ENCODE measurements at places on chromosomes 2 and 18.

- no peak for DNase-seq
Measured at GRCh38 chr2:210561475-210561874, 5.1 kb downstream of the CPS1 start.

DNA sequence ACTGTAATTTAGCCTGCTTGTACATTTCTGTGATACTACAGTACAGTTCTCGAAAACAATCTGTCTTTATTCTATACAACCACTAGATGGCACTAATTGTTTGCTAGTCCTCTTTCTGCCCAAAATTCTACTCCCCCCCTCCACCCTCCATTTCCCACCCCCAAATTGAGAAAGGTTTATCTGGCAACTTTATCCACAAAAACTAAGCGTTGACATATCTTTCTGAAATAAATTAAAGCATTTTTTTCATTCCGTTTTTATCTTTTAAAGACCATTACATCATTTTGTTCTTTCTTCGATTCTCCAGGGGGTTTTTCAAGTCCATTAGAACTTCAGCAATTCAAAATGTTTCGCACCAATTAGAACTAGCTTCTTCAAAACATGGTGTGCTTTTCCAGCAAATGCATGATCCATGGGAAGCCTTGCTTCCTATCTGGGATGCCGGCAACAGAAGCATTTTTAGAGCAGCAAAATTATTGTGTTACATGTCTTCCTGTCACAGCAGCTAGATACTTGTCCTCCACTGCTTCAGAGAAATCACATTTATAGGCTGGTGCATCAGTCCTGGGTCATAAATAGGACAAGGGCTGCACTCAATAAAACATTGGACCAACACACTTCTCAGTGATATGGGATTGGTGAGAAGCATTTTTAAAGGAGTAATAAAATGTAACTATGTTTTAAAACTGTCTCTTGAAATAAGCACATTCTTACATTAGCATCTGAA lies 241.3 kb downstream of the PAX3 start:
- no peak for DNase-seq

DNA sequence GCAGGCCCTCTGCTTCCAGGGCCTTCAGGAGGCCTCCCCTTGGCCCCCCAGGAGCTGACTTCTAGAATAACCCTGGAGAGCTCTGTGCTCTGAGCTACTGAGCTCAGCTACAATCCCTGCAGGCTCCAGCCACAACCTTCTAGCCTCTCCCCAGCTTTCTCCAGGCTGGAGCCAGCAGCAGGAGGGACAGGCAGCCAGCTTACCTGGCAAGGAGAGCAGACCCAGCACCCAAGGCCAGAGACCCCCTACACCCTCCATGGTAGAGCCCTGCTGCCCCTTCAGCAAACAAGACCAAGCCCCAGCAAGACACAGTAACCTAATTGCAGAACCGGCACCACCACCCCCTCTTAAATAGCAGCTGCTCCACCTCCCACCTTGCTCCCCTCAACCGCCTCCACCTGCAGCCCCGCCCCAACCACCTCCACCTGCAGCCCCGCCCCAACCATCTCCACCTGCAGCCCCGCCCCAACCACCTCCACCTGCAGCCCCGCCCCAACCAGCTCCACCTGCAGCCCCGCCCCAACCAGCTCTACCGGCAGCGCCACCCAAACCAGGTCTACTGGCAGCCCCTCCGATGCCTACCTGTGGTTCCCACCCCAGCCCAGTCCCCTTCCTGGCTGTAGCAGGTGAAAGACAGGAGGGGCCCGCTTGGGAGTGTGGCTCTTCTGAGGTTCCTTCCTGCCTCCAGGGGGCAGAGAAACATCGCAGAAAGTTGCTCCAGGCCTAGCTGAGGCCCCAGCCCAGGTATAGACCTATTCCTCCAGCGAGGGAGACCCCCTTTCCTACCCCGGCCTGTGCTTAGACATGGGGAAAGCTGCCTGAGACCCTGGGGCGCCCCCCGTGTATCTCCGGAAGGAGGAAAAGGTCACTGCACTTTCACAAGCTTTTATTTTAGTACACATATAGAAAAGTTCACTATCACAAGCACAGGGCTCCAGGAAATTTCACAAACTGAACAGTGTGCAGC lies at the start of gene ASTL:
Gene ASTL (minus strand): TSS at position 324 of the 967 bp plus-strand sequence. CDS start 66 bp downstream, at position 258.
- peak; percentile 50 for DNase-seq

DNA sequence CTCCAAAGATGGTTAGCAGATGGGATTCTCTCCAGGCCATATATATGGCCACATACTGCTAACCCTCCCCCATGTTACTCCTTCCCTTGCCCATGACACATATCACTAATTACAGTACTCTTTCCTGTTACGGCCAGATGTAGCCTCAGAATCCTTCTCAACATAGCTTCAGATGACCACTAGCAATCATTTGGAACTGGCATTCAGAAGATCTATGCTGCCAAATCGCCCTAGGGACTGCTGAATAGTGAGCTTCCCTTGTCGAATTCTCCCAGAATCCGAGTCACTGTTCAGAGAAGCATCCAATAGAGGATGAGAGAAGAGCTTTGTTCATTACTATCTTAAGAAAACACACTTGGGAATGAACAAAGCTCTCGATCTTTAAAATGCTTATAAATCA lies 121.2 kb upstream of the TANK start:
- no peak for DNase-seq

- no peak for DNase-seq
Measured at GRCh38 chr2:142865924-142866323, 11.5 kb upstream of the KYNU start.

DNA sequence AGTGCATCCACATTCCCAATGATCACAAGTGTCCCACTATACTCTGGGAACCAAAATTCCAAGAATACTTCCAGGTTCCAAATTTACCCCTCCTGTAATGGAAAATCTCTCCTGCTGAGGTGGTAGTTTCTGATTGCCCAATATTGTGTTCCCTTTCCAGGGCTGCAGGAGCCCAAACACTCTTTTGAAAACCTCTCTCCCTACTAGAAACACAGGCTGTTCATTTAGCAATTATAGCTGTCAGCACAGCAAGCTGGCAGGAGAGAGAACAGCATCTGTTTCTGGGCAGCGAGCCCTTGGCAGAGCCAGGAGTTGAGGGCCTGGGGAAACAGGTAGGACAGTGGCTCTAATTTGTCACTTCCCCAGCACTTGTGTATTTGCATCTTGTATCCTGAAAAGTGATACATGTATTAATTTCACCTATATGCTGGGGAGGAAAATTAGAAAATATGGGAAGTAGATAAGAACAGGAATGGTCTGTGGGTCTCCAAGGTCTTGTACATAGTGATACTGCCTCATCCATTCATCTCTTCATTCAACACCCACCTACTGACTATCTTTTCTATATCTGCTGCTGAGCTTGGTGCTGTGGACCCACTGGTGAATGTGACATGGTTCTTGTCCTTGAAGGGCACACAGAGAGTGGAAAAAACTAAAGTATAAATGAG lies 16.9 kb upstream of the PAIP2B start:
- no peak for DNase-seq

DNA sequence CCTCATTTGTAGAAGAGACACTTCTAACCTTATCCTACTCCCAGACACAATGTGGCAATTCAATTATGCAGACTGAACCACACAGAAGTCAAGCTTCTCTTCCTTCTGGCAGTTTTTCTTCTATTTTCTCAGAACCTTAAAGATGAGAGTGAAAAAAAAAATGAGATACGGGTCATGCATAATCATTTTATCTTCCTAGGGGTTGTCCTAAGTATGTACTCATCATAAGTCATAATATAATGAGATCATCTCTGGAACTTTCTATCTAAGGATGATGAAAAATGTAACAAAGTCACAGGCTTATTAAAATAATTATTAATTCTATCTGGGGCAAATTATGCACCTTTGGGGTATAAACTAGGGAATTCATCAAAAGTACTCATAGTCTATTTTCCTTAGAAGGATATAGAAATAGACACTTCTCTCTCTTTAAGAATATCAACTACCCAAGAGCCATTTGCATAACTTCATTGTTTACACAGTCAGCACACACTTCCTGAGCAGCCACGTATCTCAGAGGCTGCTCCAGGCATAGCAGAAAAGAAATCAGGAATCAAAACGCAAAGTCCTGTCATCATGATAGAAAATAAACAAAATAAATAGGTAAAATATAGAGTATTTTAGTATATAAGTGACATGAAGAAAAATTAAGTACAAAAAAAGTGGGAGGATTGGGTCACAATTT lies 345.9 kb upstream of the SPHKAP start:
- no peak for DNase-seq

DNA sequence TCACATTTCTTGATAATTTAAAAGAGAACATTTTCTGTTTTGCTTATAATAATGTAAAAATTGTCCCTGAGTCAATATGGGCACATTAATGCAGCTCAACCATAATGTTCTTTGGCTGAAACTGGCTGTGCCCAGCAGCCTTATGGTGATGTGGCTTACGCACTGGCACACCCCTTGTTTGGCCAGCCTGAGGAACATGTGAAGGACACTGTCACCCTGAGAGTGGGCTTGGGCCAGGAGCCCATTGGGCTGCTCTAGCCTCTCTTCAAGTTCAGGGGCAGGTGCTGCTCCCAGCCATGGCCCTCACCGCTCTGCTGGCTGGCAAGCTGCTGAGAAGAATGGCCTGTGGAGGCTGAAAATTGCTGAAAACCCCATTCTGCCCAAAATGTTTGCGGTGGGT lies 37.5 kb downstream of the MRPL33 start:
- no peak for DNase-seq

- peak; percentile 17 for DNase-seq
Measured at GRCh38 chr2:203484266-203485112, 50.6 kb downstream of the RAPH1 start.

DNA sequence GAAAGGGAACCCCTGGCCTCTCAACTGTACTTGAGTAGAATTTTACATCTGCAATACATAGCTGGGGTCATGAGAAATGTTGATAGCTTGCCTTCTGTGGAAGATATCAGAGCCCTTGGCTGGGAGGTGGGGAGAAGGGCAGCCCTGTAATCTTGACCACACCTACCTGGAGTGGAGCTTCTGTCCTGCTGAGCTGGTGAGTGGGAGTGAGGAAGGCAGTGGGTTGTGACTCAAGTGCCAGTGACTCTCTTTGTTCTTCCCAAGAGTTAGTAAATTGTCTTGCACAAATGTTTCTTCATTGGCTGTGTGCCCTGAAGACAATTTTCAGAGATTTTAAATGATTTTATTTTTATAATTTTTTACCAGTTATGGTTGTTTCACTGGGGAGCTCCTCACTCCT lies 277.3 kb downstream of the MBD5 start:
- no peak for DNase-seq

- DNase-seq: no peak
Measured at GRCh38 chr2:221715523-221716247, 143.6 kb upstream of the EPHA4 start.

DNA sequence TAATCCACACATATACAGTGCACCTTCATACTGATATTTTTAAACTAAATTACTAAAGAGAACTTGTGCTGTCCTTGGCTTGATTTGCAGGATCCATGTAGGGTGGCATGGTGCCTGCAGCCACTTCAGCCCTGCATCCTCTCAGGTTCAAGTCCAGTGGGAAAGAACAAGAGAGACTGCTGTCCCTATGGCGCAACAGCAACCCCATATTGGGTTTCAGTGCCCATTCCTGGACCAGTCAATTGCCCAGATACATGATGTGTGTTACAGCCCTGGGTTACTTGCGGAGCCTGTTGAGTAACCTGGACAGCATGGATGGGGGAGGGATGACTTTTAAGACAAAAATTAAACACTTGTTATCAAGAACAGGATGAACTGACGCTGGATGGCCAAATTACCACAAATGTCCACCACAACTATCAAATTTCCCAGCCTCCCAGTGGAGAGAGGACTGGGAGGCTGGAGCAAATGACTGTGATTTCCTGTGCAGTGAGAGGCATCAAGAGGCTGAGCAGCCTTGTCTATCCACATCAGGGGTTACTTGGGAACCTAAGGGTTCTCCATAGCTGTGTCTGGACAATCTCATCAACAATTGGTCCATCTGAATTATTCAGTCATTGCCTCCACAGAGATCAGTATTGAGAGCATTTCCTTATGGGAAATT lies 162.0 kb downstream of the CAPN13 start:
- no peak for DNase-seq

DNA sequence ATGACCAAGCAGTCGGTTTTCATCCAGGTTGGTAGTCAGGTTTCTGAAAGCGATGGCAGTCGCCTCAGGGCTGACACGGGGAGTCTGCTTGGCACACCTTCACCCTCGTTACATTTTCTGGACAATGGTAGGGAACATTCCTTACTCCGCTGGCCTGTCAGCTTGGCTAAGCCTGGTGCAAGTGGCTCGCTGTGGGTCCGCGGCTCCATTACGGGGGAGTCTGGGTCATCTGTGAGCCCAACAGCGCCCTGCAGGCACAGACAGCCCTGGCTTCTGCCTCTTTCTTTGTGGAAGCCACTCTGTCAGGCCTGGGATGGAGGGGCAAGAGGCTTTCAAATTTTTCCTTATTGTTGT lies 95.6 kb downstream of the HDAC4 start:
- DNase-seq: no peak

GRCh38 chr2:219718066-219718465 lies 90.6 kb downstream of the SLC4A3 start:
- no peak for DNase-seq

- DNase-seq: no peak
Measured at GRCh38 chr2:64837925-64838641, 151.1 kb upstream of the SLC1A4 start.

DNA sequence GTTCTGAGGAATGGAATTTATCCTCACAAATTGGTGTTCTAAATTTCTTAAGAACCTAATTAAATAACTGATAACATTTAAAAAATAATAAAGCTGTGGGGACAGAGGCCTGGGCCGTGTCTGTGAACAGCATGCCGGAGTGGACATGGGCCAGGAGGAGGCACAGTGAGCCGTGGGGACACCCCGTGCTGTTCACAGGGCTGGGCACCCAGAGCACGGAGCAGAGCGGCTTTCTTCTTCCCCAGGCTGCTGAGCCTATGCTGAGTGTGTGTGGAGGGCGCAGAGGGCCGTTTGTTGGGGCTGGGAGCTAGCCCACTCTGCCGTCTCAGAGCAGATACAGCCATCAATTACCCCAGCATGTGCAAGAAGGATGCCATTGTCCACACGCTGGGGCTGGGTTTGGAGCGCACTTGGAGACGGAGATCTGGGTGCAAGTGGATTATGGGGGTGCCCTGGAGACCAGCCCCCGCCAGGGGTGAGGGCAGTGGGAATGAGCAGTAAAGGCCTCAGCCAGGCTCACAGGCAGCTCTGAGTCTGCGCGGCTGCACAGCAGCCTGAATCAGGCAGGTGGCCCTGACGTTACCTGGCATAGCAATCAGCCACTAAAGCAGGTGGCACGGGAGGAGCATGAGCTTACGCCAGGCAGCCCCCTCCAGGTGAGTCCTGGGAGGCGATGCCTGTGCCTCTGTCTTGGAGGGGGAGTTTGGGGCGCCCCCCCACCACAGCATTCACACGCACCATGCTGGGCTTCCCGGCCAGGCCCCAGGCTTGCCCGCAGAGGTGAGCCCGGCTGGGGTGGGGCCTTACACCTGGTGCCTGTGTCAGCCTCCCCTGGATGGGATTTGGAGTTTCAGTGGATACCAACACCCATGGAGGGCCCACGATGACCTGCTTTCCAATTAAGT lies 52.1 kb upstream of the SLC66A3 start:
- DNase-seq: no peak

DNA sequence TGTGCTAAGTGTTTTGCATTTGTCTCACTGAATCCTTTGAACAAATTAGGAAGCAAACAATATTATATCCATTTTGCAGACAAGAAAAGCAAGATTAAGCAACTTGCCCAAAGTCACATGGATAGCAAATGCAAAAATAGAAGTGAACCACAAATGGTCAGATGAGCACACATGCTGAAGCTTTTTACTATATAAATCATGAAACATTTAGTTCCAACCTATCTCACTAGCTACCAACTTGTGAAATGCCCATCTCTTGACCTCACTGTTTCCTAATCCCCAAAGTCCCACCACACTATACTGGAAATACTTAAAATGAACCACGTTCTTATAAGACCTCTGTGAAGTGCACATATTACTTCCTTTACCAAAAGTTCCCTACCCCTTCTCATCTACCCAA lies 380.5 kb downstream of the ERBB4 start:
- no peak for DNase-seq
